ENCODE measurements at places on chromosomes 11 and 22. TPM values are rescaled to one million over a fixed set of nuclear protein-coding genes. Genes with fewer than 3 reads are reported as not detected.
A peak's percentile ranks its signal among the peaks of the same experiment; 100 is the strongest.

DNA sequence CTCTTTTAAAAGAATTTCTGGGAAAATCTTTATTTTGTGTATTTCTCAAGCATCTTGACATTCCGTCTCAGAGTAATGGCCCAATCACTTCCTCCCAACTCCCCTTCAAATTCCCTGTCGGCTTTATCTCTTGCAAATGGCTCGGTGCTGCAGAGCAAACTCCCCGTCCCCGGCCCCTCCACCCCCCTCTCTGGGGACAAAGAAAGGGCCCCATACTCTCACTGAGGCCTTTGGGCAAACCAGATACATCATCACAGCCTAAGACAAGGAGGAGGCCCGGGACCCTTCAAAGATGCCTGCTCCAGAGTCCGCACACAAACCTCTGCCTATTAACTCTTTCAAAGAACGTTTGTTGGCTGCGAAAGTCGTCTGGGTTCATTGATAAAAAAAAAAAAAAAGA lies 3.9 kb upstream of the SMIM38 start:
- H3K4me1 ChIP-seq = no peaks in the 10 kb centered on the region
- H3K36me3 ChIP-seq = no peaks in the 10 kb centered on the region
- no peak overlapping the region for H3K4me3 ChIP-seq

- no peaks in the 10 kb centered on the region for H3K27me3 ChIP-seq
- no peaks in the 10 kb centered on the region for H3K4me1 ChIP-seq
- H3K4me3 ChIP-seq = no peak overlapping the region
These were observed 17.2 kb upstream of the UVRAG start for GRCh38 chr11:75797792-75798191.

DNA sequence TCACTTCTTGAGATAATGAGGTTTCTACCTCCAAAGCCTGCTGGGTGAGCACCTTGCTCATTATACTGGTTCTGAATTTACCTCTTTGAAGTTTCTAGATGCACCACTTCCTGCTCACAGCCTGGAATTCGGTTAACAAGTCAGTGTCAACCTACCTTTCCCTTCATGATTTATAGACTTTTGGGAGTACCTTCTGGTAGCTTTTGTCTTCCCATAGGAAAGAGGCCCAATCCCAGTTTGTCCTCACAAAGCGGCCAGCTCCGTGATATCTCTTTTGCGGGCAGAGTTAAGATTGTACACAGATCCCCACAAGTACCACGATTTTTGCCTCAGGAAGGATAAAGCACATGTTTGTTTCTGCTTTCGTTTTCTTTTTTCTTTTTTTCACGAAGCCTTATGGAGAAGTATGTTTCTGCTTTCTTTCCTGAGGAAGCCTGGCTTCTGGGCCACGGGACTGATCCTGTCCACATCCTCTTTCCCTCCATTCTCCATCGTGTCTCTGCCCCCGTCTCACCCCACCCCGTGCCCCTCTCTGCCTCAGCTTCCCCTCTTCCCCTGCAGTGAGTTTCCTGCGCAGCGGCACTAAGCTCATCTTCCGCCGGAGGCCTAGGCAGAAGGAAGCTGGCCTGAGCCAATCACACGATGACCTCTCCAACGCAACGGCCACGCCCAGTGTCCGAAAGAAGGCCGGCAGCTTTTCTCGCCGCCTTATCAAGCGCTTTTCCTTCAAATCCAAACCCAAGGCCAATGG lies 5.7 kb upstream of the HINFP start:
- peaks cover 8% of the 10 kb centered on the region for H3K36me3 ChIP-seq
- H3K4me1 ChIP-seq = no peaks in the 10 kb centered on the region
- H3K4me3 ChIP-seq = no peak overlapping the region
- H3K27me3 ChIP-seq = no peaks in the 10 kb centered on the region

DNA sequence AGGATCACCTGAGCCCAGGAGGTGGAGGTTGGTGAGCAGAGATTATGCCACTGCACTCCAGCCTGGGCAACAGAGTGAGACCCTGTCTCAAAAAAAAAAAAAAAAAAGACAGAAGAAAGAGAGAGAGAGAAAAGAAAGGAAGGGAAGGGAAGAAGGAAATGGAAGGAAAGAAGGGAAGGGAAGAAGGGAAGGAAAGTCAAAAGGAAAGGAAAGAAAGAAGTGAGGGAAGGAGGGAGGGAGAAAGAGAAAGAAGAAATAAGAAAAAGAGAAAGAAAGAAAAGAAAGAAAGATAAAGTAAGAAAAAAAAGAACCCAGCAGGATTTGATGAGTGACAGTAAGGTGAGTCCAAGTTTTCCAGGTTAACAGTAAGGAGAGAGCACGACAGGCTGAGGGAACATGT lies 19.6 kb downstream of the WBP2NL start:
- no peak overlapping the region for H3K27ac ChIP-seq
- DNase-seq = no peak
- no peaks in the 10 kb centered on the region for H3K4me1 ChIP-seq
- no peak overlapping the region for H3K4me3 ChIP-seq

GRCh38 chr11:57800444-57801182 lies 39.0 kb downstream of the CTNND1 start:
- H3K4me3 ChIP-seq = no peak overlapping the region
- peaks cover 10% of the 10 kb centered on the region for H3K36me3 ChIP-seq
- no peak overlapping the region for H3K27ac ChIP-seq
- H3K4me1 ChIP-seq = no peaks in the 10 kb centered on the region

DNA sequence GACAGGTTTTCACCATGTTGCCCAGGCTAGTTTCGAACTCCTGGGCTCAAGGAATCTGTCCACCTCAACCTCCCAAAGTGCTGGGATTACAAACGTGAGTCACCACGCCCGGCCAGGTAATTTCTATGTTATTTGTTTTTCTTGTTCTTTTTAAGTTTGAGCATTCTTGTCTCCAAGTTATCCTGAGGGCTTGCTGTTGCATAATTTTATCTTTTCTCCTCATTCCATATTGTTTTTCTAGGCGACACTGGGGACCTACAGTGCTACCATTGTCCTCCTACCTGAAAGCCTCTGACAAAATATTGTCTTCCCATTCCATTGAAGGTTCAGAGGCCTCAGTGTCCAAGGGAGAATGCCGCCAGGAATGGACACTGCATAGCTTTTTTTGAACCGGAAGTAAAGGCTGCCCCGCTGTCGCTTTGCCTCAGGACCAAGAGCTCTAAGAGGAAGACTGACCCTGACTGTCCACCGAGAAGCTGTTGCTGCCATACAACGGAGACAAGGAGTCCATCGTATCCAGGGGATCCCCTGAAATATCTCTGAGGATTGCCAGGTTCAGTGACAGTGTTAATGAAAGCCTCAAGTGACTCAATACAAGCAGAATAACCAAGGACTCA lies 9.7 kb downstream of the AP5B1 start:
- H3K4me3 ChIP-seq = no peak overlapping the region
- no peak for DNase-seq
- H3K27ac ChIP-seq = no peak overlapping the region

DNA sequence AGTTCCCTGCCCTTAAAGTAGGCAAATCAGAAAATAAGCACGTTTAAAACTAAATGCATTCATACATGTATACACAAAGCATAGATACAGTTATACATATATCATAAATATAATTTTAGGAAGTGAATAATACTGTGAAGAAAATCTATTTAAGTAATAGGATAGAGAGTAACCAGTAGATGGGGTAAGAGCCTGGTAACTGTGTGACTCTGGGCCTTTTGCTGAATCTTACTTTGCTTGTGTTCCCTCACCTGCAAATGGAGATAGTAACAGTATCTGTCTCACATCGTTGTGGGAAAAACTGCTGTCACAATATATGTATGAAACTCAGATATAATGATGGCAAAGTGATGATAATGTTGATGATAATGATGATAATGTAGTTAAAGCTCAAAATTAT lies 29.9 kb downstream of the MS4A2 start:
- H3K36me3 ChIP-seq = no peaks in the 10 kb centered on the region
- H3K27me3 ChIP-seq = no peaks in the 10 kb centered on the region
- H3K4me1 ChIP-seq = no peaks in the 10 kb centered on the region
- H3K4me3 ChIP-seq = no peak overlapping the region
- DNase-seq = no peak

DNA sequence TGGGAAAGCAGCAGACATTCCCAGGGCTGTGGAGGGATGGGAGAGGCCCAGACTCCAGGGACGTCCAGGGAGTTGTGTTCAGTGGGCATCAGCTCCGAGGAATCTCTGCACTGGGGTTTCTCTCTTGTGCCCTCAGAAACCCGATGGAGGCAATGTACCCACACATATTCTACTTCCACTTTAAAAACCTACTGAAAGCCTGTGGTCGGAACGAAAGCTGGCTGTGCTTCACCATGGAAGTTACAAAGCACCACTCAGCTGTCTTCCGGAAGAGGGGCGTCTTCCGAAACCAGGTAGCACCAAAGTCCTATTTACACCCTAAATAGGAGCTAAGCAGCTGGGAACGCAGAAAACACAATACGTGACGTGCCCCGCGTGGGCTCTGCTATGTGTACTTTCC lies 8.3 kb downstream of the APOBEC3D start:
- no peak overlapping the region for H3K27ac ChIP-seq
- H3K4me1 ChIP-seq = no peaks in the 10 kb centered on the region
- no peaks in the 10 kb centered on the region for H3K36me3 ChIP-seq
- H3K4me3 ChIP-seq = no peak overlapping the region
- no peaks in the 10 kb centered on the region for H3K27me3 ChIP-seq
- no peak for DNase-seq

GRCh38 chr11:120130991-120131760 lies 6.7 kb downstream of the TRIM29 start:
- DNase-seq = peak; percentile 51
- H3K27ac ChIP-seq = no peak overlapping the region
- H3K36me3 ChIP-seq = no peaks in the 10 kb centered on the region
- no peak overlapping the region for H3K4me3 ChIP-seq
- no peaks in the 10 kb centered on the region for H3K27me3 ChIP-seq
- H3K4me1 ChIP-seq = no peaks in the 10 kb centered on the region

- no peak overlapping the region for H3K27ac ChIP-seq
These were observed 45.6 kb downstream of the BTG4 start for GRCh38 chr11:111466615-111467014.

DNA sequence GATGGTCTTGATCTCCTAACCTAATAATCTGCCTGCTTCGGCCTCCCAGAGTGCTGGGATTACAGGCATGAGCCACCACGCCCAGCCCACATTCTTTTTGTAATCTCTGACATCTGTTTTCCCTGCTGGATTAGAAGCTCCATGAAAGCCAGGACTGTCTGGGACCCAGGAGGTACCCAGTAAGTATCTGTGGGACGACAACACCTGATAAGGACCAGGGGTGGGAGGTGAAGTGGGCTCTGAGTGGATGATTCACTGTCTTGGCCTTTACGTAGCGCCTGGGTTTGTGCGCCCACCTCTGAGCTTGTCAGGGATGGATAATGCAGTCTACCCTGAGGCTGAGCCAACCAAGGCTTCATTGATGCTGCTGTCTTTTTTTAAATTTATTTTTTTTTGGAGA lies 118.8 kb downstream of the ABTB2 start:
- no peak overlapping the region for H3K4me3 ChIP-seq
- no peaks in the 10 kb centered on the region for H3K4me1 ChIP-seq
- no peaks in the 10 kb centered on the region for H3K27me3 ChIP-seq

- no peak overlapping the region for H3K27ac ChIP-seq
- no peaks in the 10 kb centered on the region for H3K27me3 ChIP-seq
- no peaks in the 10 kb centered on the region for H3K4me1 ChIP-seq
- no peaks in the 10 kb centered on the region for H3K36me3 ChIP-seq
- H3K4me3 ChIP-seq = no peak overlapping the region
These were observed 83.1 kb downstream of the MN1 start for GRCh38 chr22:27718186-27719035.

GRCh38 chr11:75475767-75476650 lies 43.0 kb upstream of the KLHL35 start:
- no peaks in the 10 kb centered on the region for H3K4me1 ChIP-seq
- no peak overlapping the region for H3K27ac ChIP-seq
- DNase-seq = peak; percentile 63
- no peaks in the 10 kb centered on the region for H3K36me3 ChIP-seq
- no peaks in the 10 kb centered on the region for H3K27me3 ChIP-seq
- no peak overlapping the region for H3K4me3 ChIP-seq

DNA sequence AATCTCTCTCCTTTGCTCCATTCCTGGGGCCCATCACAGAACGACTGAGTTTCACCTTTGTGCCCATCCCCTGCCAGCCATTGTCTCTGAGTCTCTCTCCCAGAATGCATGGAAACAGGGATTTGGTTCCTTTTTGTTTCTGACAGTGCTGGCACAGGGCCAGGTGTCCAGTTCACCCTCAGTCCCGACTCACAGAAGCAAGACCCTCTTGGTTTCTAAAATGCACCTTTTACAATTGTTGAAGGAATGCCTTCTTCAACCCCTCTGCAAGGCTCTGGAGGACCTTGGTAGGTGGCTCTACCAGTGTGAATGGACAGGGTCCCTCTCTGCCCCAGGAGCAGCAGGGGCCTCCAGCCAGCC lies 5.1 kb upstream of the MYEOV start:
- H3K4me3 ChIP-seq = no peak overlapping the region
- H3K27me3 ChIP-seq = no peaks in the 10 kb centered on the region
- H3K27ac ChIP-seq = no peak overlapping the region
- no peak for DNase-seq
- H3K4me1 ChIP-seq = no peaks in the 10 kb centered on the region
- H3K36me3 ChIP-seq = no peaks in the 10 kb centered on the region

DNA sequence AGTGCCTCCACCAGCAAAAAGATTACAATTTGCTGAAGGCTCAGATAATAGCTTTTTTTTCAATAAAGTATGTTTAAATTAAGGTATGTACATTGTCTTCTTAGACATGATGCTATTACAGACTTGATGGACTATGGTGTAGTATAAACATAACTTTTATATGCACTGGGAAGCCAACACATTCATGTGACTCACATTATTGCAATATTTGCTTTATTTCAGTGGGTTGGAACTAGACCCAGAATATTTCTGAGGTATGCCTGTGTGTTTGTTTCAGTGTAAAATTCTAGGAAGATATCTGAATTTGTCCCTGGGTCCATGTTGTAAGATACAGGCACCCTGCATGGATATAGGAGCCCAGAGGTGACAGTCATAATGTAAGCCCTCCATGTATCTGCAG lies 120.0 kb upstream of the BDNF start:
- H3K4me3 ChIP-seq = no peak overlapping the region
- no peaks in the 10 kb centered on the region for H3K27me3 ChIP-seq
- H3K4me1 ChIP-seq = no peaks in the 10 kb centered on the region
- no peaks in the 10 kb centered on the region for H3K36me3 ChIP-seq
- DNase-seq = no peak
- H3K27ac ChIP-seq = no peak overlapping the region

GRCh38 chr11:46127150-46127638 lies 5.9 kb upstream of the PHF21A start:
- H3K27ac ChIP-seq = no peak overlapping the region
- H3K27me3 ChIP-seq = no peaks in the 10 kb centered on the region
- no peak for DNase-seq
- H3K36me3 ChIP-seq = no peaks in the 10 kb centered on the region

Gene TLCD5
- 6.1 TPM for polyA plus RNA-seq

Gene OR8G1
- polyA plus RNA-seq = not detected

Gene HPX
- polyA plus RNA-seq = 1.1 TPM

Gene CDC42EP1
- polyA plus RNA-seq = 26.0 TPM

Gene TBX10
- polyA plus RNA-seq = 0.23 TPM

Gene ARVCF
- polyA plus RNA-seq = 15.4 TPM

Gene NXPE1
- 6.3 TPM for polyA plus RNA-seq

Gene HSPB2
- polyA plus RNA-seq = 60.2 TPM

Gene OR51G2
- not detected for polyA plus RNA-seq

Gene SYCE3
- 1.5 TPM for polyA plus RNA-seq

Gene RASL10A
- polyA plus RNA-seq = 0.49 TPM

Gene DUSP8
- 2.3 TPM for polyA plus RNA-seq
